Activated CD8-positive, alpha-beta T cell treated with anti-CD3 and anti-CD28 coated beads for 36 hours (primary cell): ENCODE measurements at places on chromosomes 6 and 20. TPM values are rescaled to one million over a fixed set of nuclear protein-coding genes. Genes with fewer than 3 reads are reported as not detected.

GRCh38 chr20:62786157-62786556, 10.1 kb upstream of the MRGBP start:
- DNase-seq, result no peak
- no peak overlapping the region for H3K27ac ChIP-seq
- no peak overlapping the region for H3K4me3 ChIP-seq
- H3K27me3 ChIP-seq, result no peaks in the 10 kb centered on the region
- peaks cover 10% of the 10 kb centered on the region for H3K4me1 ChIP-seq

DNA sequence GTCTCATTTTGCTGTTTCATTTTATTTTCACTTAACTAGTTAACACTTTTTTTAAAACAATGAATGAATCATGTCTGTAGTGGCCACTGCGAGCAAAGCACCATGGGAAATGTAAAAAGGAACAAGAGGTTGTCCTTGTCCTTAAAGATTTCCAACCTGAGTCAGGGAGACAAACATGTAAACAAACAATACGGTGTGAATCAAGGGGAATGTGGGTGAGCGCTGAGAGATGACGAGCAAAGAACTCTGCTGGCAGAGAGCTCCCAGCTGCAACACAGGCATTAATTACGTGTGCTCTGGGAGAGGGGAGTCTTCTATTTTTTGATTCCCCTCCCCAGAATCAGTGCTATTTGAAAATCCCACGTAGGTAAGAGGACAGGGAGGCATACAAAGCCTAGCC, 84.3 kb downstream of the ATXN1 start:
- H3K36me3 ChIP-seq, result peaks cover 38% of the 10 kb centered on the region
- DNase-seq, result no peak
- H3K27me3 ChIP-seq, result no peaks in the 10 kb centered on the region
- H3K27ac ChIP-seq, result peak overlapping the region; percentile 77

The BPIFB1 gene
- total RNA-seq, result not detected

The EYA2 gene
- total RNA-seq, result not detected

The FOXQ1 gene
- total RNA-seq, result not detected

DNA sequence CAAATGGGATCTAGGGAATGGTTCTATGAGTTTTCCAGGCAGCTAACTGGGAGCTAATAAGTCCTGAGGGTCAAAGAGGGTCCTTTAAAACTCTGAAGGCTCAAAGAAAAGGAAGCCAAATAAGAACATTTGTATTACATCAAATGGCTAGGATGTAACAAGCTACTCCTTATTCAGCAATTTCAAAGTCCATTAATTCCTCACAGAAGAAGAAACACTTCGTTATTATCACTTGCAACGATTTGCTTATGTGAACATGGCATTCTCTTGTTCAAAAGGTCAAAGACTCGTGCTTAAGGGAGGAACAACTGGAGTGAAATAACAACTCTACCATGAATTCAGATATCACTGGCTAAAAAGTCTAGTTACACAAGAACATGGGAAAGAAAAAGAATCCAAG, 70.8 kb upstream of the FBXO30 start:
- peaks cover 20% of the 10 kb centered on the region for H3K36me3 ChIP-seq
- H3K4me3 ChIP-seq, result no peak overlapping the region
- H3K4me1 ChIP-seq, result no peaks in the 10 kb centered on the region
- no peaks in the 10 kb centered on the region for H3K27me3 ChIP-seq
- no peak for DNase-seq
- no peak overlapping the region for H3K27ac ChIP-seq

DNA sequence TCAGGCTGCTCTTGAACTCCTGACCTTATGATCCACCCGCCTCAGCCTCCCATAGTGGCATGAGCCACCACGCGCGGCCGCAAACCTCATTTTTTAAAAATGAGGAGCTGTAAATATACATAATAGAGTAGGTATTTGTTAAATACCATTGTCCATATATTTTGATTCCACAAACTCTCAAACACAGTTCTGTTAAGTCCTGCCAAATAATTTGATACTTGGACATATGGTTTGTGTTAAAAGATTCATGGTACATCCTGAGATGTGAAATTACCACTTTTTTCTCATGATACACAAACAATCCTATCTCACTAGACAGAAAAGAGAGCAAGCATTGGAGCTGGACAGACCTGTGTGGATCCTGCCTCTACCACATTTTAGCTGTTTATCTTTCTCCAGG, 334.1 kb upstream of the KCNQ5 start:
- no peaks in the 10 kb centered on the region for H3K36me3 ChIP-seq
- DNase-seq, result no peak
- no peak overlapping the region for H3K4me3 ChIP-seq

The POFUT1 gene
- total RNA-seq, result 46.2 TPM

- H3K4me3 ChIP-seq, result no peak overlapping the region
- no peak overlapping the region for H3K27ac ChIP-seq
- no peaks in the 10 kb centered on the region for H3K27me3 ChIP-seq
- peaks cover 3% of the 10 kb centered on the region for H3K4me1 ChIP-seq
Measured at GRCh38 chr6:107342144-107342543, 117.2 kb downstream of the PDSS2 start.
